Right ventricle myocardium superior (tissue), 1 donor: ENCODE measurements at places on chromosomes 6 and 20.
A peak's percentile ranks its signal among the peaks of the same experiment; 100 is the strongest.

- no peak for DNase-seq
These were observed 179.5 kb downstream of the SYNDIG1 start for GRCh38 chr20:24648919-24649318.

GRCh38 chr6:132954936-132955335, 140.6 kb downstream of the RPS12 start:
- DNase-seq, result no peak

DNA sequence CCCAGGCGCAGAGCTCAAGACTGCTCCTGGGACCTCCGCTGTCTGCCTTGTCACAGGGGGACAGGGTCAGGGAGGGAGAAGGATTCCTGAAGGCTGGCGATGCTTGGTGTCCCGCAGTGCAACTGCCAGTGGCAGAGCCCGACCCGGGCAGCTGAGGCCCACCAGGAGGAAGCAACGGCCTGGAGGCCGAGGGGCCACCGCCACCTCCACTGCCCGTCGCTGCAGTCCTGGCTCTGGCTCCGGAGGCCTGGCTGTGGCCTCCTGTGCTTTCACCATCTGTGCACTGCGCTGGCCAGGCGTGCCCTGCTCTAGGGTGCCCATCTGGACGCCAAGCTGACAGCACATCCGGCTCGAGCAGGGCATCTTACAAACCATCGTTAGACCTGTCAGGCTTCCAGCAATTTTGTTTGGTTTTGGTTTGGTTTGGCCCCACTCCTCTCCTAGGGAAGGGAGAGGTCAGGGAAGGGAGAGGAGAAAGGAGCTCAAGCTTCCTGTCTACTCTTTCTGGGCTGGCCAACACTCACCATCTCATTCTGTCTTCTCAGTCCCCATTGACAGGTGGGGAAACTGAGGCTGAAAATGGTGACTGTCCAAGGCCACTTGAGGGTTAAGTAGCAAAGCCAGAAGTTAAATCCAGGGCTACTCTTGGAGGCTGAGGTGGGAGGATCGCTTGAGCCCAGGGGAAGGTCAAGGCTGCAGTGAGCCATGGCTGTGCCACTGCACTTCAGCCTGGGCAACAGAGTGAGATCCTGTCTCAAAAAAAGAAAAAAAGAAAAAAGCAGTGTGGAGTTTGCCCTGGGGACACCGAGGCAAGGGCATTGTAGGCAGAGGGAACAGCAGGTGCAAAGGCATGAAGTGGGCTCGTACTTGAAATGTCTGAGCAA, 37.7 kb upstream of the NOL4L start:
- DNase-seq, result no peak

DNA sequence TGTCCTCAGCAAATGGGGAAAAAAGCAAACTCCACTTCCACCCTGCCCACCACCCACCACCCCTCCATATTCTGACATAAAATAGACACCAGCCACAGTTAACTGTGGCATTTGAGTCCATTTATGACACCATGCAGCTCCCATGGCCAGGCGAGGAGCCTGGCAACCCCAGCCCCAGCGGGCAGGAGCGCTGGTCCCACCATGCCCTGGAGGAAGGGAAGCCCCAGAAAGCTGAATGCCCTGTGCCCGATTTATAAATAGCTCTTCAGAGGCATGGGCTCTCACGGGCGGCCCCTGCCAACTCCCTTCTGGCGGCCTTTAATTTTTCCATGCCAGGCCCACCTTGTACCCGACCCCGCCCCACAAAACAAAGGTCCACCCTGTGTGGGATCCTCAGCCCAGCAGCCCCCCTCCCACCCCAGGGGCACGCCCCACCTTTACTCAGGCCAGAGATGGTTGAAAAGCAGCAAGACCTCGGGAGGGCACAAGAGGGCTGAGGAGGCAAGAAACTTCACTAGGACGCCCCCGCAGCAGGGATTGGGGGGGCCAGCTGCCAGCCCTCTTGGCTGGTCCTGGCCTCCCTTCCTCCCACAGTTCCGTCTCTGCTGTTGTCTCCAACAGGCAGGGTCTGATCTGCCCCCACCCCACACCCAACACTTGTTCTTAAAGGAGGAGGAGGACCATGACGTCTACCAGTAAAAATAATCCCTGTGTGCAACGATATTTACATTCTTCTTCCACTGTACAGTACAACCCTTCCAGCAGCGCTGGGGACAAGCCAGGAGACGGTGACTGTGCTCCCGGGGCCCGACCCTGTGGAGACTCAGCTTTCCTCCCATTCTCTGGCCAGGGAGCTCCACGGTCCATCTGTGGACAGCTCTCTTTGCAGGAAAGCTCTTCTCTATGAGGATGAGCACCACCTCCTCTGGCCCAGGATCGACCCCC, 115.6 kb upstream of the CDYL start:
- peak; percentile 44 for DNase-seq

- DNase-seq, result no peak
These were observed 54.6 kb downstream of the PCSK2 start for GRCh38 chr20:17281478-17281877.

- DNase-seq, result no peak
These were observed 1.6 kb downstream of the ME1 start for GRCh38 chr6:83429269-83429668.

- no peak for DNase-seq
These were observed 68.2 kb downstream of the MTFR2 start for GRCh38 chr6:136181861-136182260.

- DNase-seq, result no peak
These were observed 94.1 kb downstream of the CDH26 start for GRCh38 chr20:60052322-60052721.

DNA sequence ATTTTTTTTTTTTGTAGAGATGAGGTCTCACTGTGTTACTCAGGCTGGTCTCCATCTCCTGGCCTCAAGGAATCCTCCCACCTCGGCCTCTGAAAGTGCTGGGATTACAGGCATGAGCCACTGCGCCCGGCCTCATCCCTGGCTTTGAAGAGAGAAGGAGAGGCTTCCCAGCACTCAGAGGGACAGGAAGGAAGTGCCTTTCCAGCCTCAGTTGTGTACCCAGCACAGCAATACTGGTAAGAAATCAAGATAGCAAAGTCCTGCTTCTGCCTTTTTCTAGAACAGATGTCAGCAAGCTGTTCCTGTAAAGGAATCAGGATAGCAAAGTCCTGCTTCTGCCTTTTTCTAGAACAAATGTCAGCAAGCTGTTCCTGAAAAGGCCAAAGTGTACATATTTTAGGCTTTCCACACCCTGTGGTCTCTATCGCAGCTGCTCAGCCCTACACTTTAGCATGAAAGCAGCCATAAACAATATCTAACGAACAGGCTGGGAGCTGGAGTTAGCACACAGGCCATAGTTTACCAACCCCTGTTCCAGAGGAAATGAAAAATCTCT, 6.3 kb upstream of the PLTP start:
- DNase-seq, result no peak

- no peak for DNase-seq
These were observed 16.9 kb downstream of the SYTL3 start for GRCh38 chr6:158666628-158667359.

- peak; percentile 89 for DNase-seq
These were observed 828 bp upstream of the DSTN start for GRCh38 chr20:17568972-17569521.

- DNase-seq, result no peak
These were observed 45.1 kb downstream of the NOL4L start for GRCh38 chr20:32539817-32540675.

DNA sequence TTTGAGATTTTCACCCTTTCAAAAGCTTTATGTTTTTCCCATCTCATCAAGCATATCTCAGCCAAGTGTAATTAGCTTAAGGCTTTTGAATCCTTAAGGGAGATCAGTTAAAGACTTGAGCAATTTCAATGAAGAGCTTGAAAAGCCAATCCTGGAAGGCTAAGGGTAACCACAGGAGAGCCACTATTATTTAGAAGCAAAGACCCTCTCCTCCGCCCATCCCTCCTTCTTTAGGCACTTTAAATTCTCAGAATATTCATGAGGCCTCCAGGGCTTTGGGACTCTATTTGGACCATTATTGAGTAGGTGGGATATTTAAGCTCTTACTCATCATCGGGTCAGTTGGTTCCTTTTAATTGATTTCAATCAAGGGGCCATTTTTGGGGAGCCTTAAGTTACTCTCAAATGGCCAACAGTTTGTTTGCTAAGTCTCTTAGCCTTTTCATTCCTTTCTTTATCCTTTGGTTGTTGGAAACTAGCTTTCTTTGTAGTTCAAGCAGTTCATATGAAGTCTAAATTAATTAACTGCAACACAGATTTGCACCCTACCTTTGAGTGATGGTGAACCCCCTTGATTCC, 567.2 kb downstream of the KIF16B start:
- DNase-seq, result no peak

GRCh38 chr20:9837634-9838033, 1.2 kb downstream of the PAK5 start:
- DNase-seq, result no peak

- DNase-seq, result peak; percentile 74
These were observed 113.0 kb upstream of the RREB1 start for GRCh38 chr6:6994796-6995195.

- peak; percentile 87 for DNase-seq
These were observed at the start of gene APOBEC2 for GRCh38 chr6:41053041-41053440. TSS of gene APOBEC2 (plus strand) at chr6:41053202. CDS start at chr6:41053348, 146 bp downstream.

GRCh38 chr20:40304119-40304613, 384.9 kb downstream of the MAFB start:
- no peak for DNase-seq

- DNase-seq, result no peak
These were observed 120.0 kb upstream of the GGTLC1 start for GRCh38 chr20:24108581-24108980.

- no peak for DNase-seq
These were observed 308.6 kb upstream of the MAP3K7 start for GRCh38 chr6:90895299-90896074.

- no peak for DNase-seq
These were observed 233.4 kb downstream of the SOX4 start for GRCh38 chr6:21826904-21827303.

- no peak for DNase-seq
These were observed 90.0 kb upstream of the BACH2 start for GRCh38 chr6:90386399-90387382.

GRCh38 chr20:37276494-37277252, 12.8 kb upstream of the MANBAL start:
- DNase-seq, result peak; percentile 55

- DNase-seq, result peak; percentile 80
These were observed 34.2 kb downstream of the PKIG start for GRCh38 chr20:44616604-44616964.

GRCh38 chr6:44229376-44230033, 6.1 kb downstream of the SLC29A1 start:
- peak; percentile 70 for DNase-seq

DNA sequence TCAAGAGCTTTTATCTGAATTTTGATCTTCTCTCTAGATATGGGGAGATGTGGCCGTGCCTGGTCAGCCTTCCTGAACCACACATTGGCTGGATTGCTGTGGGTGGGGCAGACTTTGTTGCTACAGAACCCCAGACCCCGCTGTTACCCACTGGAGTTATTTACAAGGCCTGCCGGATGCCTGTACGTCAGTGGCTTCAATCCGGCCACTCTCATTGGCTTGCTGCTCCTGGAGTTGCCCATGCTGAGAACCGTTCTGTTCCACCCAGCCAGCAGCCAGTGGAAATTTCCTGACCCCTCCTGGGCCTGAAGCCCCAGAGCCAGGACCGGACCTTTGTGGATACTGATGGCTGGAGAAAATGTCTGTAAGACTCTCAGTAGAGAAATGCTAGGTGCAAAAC, 101.9 kb downstream of the TFAP2C start:
- no peak for DNase-seq

DNA sequence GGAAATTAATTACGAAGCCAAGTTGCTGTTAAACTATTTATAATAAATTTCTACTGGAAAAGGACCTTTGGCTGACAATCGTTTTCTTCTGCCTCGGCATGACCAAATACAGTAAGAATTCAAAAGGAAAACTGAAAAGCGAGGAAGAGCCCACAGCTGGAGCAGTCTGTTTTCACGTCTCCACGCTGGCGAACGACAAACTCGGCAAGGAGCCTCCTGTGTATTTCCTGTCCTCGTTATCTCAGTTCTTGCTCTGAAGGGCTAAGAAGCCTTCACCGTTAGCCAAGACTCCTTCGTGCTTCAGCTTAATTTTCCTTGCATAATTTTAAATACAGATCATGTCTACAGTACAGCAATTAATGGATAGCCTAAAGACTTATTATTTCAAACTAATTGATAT, 214.3 kb upstream of the PLCB4 start:
- DNase-seq, result peak; percentile 73

GRCh38 chr6:26205625-26206574, 118.7 kb downstream of the HFE start:
- DNase-seq, result no peak

DNA sequence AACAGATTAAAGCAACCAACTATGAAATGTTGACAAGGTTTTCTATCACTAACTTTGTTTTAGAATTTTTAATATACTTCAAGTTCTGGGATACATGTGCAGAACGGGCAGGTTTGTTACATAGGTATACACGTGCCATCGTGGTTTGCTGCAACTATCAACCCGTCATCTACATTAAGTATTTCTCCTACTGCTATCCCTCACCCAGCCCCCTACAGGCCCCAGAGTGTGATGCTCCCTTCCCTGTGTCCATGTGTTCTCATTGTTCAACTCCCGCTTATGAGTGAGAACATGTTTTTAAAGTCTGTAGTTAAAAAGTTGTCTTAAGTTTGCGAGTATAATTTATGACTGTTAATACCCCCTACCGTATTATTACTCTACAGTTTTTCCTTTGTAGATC, 844.3 kb upstream of the MANEA start:
- DNase-seq, result no peak

- no peak for DNase-seq
These were observed 86.2 kb downstream of the LAMP5 start for GRCh38 chr20:9600562-9600961.

DNA sequence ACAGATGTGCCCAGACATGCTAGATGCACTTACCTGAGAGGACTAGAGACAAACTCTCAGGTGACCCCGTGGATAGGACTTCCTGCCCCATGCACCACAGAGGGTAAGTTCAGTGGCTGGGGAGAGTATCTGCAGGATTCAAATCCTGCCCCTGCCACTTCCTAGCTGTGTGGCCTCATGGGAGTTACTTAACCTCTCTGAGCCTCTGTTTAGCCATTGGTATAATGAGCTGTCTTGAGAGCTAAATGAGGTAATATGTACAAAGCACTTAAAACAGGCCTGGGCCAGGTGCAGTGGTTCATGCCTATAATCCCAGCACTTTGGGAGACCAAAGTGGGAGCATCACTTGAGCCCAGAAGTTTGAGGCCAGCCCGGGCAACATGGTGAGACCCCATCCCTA, 59.3 kb downstream of the GRM4 start:
- DNase-seq, result no peak
